Muscle of back (tissue), 13 donors: ENCODE measurements at places on chromosomes 1 and 21.
A peak's percentile ranks its signal among the peaks of the same experiment; 100 is the strongest.

DNA sequence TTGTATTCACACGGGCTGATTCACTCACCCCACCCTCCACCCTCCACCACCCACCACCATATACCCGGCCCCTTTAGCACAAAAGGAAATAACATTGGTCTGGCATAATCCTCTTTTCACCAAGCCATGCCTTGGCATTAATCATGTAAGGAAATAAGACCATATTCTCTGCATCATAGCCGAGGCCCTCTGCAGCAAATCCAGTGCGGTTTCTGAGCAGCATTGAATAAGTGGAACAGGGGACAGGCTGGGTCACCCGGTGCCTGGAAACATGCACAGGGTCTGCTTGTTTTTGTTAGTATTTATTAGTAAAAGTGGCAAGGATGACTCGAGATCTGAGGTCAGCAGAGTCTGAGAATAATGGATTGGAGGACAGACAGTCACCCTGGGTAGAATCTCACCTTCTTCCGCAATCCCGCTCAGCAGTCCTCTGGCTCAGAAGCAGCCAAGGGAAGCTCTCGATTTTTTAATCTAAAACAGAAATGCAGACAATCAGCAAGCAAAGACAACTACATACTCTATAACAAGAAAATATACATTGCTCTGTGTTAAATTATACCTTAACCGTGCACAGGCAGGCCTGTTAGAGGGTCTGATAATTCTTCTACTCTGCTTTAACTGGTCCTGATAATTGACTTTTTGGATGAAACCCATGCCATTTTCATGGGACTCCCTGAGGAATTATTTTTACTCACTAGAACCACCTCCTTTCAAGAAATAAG is 52.4 kb upstream of the CDC42BPA start:
- no peak for DNase-seq

- DNase-seq, result no peak
Observed at GRCh38 chr1:179126338-179127060, 44.6 kb downstream of the TOR3A start.

- DNase-seq, result peak; percentile 79
Observed at GRCh38 chr1:59433440-59433813, 136.5 kb downstream of the FGGY start.

GRCh38 chr1:206672011-206672688 is 12.6 kb upstream of the MAPKAPK2 start:
- DNase-seq, result no peak

DNA sequence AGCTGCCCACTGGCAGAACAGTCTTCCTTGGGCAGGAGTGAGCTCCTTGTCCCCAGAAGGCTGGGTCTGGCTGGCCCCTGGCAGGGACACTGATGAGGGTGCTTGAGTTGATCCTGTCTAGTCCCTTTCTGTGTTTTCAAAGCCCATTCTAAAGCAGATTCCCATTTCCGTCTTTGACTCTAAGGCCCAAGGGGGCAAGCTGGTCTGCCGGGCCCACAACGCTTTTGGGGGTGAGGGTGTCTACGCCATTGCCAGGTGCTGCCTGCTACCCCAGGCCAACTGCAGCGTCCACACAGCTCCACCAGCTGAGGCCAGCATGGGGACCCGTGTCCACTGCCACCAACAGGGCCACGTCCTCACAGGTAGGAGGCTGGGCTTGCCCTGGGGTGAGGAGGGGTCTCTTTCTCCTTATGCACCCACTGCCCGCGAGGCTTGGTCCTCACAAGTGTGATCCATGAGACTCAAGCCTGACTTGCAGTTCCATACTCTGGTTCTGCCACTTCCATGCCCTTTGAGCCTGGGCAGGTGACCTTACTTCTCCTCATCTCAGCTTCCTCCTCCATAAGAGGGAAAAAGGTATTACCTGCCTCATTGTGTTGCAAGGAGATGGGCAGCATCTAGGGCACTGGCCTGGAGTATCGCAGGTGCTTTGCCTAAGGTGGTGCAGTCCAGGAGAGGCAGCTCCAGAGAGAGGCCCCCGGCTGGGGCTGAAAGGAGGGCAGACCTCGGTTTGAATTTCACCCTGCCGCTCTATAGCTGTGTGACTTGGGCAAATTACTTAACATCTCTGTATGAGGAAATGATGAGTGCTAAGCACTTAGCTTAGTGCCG is 20.2 kb downstream of the PCSK9 start:
- no peak for DNase-seq

DNA sequence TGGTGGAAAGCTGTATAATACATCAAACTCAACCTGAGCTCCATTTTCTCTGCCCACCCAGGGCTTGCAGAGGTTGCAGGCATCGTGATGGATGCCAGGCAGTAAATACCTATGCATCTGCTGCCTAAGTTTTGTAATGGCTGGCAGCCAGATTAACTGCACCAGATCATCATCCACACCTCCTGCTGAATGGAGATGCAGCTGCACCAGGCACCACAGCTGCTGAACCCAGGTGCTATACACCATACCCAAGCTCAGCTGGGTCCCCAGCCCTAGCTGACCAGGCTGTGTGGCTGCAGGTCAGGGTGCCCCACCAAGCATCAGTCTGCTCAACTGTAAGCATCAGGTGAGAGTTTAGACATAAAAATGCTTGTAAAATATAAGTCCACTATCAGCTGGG is 6.7 kb upstream of the SNAPIN start:
- DNase-seq, result no peak

DNA sequence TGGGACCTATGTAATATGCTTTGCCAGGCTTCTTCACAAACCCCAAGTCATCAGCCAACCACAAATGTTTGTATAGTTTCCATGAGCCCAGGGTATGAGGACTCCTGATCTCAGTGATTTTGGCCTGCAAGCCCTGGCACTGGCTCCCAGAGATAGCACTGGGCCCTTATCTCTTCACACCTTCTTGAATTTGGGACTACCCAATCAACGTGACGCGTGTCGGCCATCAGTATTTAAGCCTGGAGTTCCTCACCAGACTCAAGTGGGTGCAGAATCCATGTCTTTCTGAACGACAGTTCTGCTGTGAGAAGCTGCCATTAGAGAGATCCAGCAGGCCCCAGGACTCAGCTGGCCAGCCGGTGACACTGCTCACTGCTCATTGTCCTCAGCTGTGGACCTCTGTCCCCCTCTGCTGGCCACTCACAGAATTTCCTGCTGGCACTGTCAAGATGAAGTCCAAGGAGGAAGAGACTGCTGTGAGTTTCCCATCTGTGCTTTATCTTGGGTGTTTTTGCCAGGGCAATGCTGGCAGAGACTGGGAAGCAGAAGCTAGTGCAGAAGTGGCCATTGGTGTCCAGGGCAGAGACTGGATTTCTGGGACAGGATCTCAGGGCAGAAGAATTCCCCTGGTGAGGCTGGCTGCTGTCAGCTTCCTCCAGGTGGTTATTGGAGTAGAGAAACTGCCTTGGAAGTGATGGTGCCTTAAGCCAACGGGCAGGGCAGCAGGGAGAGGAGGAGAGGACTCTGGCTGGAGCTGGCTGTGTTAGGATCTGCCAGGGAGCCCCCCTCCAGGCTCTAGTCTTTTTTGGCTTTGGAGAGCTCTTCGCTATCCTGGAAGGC is 28.4 kb downstream of the TMCC2 start:
- DNase-seq, result peak; percentile 93

DNA sequence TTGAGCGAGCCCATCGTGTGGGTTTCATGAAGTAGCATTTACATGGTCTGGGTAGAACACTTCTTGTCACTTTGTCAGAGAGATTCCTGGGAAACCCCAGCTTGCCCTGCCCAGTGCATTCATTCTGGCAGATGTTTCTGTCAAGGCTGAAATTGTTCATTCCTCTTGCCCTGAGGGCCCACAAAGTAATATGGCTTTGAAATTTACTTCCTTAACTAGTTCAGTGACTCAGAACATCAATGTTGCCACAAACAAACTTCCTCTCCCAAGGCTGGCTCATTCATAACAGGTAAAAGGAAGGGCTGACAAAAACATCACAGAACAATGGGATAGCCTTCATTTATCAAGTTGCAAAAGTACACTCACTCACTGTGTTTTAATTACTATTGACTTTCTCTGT is 5.0 kb upstream of the KIAA0040 start:
- no peak for DNase-seq

DNA sequence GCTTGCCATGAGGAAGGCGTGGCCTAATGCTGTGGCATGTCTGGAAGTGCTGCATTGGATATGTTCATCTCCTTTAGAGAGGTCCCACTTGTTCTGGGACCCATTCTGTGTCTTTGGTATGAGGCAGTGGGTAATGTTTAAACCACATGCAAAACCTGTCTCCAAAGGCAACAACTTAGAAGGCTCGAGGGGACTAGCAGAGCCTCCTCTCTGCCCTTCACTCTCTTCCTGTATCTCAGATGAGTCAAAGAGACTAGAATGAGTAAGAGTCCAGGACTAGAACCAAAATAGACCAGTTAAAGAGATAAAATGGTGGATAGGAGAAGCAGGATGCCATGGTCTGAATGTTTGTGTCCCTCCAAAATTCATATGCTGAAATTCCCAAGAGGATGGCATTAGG is 220.8 kb upstream of the KIAA0040 start:
- DNase-seq, result no peak
